NCI-H226 (cell line): ENCODE measurements at places on chromosomes 13 and 19.

GRCh38 chr19:8697671-8698432 lies 743 bp downstream of the ACTL9 start:
- DNase-seq: no peak

DNA sequence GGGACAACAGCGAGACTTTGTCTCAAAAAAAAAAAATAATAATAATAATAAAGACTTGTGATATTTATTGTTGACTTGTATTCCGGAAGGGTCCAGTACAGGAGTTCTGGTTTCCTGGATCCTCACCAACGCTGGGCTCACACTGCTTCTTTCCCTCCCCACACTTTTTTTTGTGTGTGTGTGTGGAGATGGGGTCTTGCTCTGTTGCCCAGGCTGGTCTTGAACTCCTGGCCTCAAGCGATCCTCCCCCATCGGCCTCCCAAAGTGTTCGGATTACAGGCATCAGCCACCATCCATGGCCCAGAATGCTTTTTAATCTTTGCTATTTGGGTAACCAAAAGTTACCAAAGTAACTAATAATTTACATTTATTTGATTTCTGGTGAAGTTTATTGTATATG lies 39.1 kb downstream of the SIPA1L3 start:
- no peak for DNase-seq

- no peak for DNase-seq
These were observed 58.7 kb upstream of the NBEA start for GRCh38 chr13:34883396-34883795.

DNA sequence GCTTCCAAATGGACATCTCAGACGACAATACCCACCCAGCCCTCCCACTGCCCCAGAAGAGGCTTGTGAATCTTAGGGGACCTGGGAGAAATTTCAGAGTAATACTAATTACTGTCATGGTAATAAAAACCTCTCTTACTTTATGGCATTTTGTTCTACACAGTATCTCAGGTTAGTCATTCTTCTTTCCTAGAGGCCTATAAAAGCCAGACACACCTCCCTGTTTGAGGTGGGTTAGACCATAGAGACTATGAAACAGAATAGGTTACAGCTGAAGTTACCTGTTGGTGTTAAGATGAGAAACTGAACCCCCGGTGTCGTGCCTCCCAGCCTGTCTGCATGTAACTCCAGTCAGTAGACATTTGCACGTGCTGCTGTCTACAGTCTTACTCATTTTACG lies 113.9 kb downstream of the SLC7A1 start:
- no peak for DNase-seq

GRCh38 chr13:113735194-113735593 lies 23.8 kb upstream of the TMEM255B start:
- DNase-seq: no peak

- no peak for DNase-seq
These were observed 42.7 kb downstream of the CAPN12 start for GRCh38 chr19:38701455-38702063.

- no peak for DNase-seq
These were observed 139.0 kb downstream of the TM9SF2 start for GRCh38 chr13:99640260-99640659.

DNA sequence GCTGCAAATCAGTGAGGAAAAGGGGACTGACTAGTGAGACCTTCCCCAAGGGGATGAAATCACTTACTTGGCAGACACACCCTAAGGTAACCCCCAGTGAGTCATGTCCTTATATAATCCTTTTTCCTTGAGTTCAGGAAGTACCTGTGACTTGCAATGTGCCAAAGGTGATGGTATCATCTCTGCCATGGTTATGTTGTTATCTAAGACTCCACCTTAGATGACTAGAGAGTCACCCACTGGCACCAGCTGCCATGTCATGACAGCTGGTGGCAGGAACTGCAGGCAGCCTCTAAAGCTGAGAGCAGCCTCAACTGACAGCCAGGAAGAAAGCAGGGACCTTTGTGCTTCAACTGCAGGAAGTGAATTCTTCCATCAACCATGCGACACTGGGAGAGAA lies 12.5 kb downstream of the PBX4 start:
- peak; percentile 49 for DNase-seq

- DNase-seq: no peak
These were observed 25.2 kb upstream of the XPO4 start for GRCh38 chr13:20927596-20928257.

DNA sequence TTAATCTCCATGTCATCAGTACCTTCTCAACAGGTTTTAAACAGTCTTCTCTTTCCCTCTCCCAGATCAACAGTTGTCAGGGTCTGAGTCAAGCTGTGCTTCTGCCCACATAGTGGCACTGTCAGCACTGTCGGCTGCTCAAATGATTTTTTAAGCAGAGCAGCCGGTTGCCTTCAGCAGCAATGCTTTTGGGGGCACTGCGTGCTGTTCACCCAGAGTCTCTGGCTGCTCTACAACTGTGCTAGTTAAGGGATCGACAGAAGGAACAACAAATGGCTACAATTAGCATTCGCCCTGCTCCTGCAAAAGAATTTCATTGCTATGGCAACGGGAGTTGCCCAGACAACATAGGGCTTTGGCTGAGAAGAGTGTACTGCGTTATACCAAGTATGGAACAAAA lies 412.9 kb downstream of the DIAPH3 start:
- no peak for DNase-seq
